ENCODE measurements at places on chromosomes 7 and 10.

DNA sequence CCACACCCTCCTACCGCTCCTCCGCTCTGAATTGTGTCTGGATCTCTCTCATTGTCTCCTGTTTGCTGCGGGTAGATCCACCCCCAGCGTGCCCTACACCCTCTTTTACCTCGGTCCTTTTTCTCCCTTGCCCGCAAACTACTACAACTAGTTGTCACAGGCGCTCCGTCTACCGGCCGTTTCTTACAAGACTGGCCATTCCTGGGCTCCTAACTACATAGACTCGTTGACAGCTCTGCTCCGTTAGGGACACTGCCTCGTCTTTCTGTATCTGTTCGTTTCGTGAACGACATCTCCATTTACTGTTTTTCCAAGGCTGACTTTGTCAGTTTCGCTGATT, 786 bp downstream of the TAF3 start:
- peak; percentile 42 for DNase-seq

- no peak for DNase-seq
These were observed 357.7 kb downstream of the PHF14 start for GRCh38 chr7:11331128-11332102.

GRCh38 chr7:7274782-7275181, 92.4 kb downstream of the C1GALT1 start:
- no peak for DNase-seq

DNA sequence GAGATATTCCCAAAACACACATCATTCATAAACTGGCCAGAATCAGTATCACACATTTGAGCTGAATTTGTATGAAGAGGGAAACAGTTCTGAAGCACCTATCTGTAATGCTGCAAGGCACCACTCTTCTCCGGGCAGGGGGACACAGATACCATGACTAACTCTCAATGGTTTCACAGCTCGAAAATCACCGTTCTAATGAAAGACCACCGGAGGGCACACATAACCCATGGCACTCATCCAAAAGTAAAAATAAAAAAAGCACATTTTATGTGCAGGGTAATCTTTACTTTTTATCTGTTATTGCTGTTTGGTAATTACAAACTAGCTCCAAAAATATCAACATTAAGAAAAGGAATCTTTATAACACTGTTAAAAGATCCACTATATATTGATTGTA, 137.5 kb downstream of the PARD3 start:
- no peak for DNase-seq

- peak; percentile 58 for DNase-seq
These were observed 62.2 kb downstream of the SAMD9 start for GRCh38 chr7:93055543-93056107.

- DNase-seq: peak; percentile 34
These were observed 3.9 kb upstream of the MACC1 start for GRCh38 chr7:20220921-20221547.

GRCh38 chr7:27423821-27424220, 181.2 kb downstream of the EVX1 start:
- no peak for DNase-seq

GRCh38 chr7:141360416-141360760, 190.8 kb upstream of the AGK start:
- DNase-seq: no peak

DNA sequence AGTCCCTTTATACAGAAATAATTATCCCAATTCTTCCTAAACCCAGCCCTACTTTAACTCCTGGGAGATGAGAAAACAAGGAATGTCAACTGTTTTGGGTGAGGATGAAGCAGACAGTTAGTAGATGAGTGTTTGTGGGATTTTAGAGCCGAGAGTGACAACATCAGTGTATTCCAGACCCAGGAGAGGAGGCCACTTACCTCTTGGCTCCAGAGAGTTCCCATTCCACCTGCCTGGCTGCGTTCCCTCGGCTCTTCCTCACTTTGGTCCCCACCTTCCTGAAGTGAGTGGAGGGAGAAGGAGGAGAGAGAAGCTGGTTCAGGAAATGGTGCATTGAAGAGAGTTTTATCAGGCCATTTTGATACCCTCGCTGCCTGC, 579 bp downstream of the KEL start:
- no peak for DNase-seq

DNA sequence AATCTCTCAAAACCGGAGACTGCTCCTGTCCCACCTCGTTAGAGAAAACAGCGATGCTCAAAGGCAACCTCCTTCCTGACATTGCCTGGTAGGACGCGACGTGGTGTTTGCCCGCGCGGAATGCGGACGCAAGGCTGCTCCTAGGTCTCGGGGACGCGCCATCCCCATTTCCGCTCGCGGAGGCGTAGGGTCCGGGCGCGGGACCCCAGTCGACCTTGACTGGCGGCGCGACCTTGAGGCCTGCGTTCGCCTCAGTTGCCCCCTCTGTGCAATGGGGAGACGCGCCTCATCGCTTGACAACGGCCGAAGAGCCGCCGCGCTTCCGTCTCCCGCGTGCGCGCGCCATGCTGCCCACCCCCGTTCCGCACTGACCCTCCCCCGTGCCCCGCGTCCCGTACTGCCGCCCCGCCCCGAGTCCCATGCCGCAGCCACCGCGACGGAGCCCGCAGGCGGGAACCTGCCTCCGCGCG, 412 bp upstream of the PPIA start:
- no peak for DNase-seq

- no peak for DNase-seq
These were observed 3.6 kb upstream of the IFIT1 start for GRCh38 chr10:89388806-89389205.

DNA sequence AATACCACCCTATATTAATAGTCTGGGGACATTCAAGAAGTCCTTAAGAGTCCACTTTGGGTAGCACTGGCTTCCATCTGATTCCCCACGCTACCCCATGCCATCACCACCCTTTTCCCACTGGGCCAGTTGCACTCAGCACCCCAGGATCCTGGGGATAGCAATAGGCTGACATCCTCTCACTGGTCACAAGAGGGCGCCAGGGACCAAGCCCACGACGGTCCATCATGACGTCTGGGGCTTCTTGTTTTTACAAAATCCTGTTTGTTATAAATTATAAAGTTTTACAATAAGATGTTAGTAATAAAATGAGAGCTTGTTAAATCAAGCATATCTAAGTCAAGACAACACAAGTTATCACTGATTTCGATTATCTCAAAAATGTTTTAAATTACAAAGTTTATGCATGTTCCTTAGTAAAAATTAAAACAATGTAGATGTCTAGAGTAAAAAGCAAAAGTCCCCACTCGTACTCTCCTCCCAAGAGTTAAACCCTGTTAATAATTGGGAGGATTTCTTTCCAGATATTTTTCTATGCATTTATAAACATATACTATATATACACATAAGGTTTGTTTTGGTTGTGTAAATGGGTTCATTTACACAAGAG, 15.4 kb downstream of the GPNMB start:
- peak; percentile 64 for DNase-seq

DNA sequence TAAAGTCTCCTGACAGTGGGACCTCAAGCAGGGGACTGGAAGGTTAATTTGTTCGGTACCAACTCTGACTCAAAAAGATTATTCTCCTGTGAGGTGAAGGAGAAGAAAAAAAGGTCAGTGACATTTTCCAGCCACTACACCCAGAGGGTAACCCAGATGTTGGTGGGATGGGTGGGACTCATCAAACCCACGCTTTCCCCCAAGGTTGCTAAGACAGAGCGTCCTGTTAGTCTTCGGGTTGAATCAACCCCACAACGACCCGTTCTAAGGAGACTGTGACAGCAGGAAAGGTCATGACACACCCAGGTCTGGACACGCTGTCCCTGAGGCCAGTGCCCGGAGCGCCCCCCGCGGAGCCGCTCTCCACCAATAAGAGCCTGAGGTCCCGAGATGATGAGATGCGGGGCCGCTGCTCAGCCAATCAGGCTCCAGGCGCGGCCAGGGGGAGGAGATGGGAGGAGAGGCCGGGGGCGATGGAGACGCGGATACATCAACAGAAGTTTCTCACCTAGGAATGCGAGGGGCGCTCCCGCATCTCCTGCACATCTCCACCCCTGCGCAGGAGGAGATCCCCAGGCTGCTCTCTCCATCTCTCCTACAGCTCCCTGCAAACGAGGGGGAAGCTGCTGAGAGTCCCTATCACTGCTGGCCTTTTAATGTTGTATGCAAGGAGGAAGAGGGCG, at the start of gene WNT16:
Gene WNT16, plus strand, starts transcription at position 493 of the 683 bp plus-strand sequence. CDS start 293 bp downstream, outside the sequence.
- peak; percentile 52 for DNase-seq

DNA sequence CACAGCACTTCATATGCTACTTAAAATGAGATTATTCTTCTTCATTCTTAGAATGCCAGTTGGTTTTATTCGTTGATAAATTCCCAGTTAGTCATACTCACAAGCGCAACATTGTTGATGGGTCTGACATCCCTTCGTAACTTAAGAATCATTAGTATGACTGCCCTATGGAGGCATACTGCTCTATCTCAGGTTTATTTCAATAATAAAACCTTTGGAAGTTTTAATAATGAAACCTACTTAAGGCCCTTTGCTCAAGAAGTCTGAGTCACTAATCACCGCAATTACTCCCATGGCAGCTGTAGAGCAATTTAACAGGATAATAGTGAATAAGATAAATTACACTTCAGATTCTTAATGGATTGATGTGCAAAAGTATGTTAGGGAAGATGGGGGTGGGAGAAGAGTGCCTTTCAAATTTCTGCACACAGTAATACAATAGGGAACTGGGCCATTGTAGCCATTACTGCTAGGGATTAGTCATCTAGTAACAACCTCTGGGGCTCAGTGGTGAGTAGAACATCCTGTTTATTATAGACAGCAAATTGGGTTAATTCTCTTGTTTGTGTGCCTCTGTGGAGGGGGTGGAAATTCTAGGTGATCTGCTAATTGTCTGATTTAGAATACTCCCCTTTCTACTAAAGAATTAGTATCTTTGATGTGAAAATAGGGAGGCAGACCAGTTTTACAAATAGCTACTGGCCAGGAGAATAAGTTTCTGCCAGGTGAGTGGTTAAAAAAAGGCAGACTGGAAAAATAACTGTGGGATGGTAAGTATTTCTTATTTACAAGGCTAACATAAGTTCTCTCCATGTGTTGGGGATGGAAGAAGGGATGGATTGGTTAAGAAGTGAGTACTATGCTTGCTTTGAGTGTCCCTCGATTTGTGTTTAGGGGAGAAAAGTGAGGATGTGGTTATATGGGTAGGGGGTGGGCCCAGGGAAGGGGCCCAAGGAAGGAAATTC, 74.5 kb upstream of the VKORC1L1 start:
- DNase-seq: no peak

DNA sequence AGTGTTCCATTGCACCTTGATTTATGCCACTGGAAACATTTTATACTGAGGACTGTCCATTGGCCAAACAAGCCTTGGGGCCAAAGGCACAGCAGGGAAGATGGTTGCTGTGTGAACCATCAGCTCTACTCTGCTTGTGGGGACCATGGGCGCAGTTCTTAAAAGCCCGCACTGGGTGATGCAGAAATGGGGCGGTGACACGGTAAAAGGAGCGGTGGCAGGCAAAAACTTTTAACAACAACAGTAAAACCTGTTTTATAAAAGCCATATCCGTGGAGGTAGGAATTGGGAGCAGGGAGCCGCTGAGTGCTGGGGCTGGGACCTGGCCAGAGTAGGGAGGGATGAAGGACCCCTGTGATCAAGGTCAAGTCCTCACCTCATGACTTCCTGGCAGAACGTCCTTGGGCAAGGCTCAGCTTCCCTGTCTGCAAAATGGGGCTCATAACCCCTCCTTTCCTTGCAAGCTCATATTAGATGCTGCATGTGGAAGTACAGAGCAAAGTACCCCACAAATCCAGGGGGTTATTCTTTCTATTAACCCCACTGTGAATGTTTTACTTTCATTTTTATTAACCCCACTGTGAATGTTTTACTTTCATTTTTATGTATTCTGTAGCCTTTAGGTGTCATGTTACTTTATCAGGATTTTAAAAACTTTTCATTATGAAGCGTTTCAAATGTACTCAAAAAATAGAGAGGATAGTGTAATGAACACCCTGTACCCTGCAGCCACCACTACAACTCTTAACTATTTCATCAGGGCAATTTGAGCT, 78.3 kb downstream of the GRK5 start:
- no peak for DNase-seq

DNA sequence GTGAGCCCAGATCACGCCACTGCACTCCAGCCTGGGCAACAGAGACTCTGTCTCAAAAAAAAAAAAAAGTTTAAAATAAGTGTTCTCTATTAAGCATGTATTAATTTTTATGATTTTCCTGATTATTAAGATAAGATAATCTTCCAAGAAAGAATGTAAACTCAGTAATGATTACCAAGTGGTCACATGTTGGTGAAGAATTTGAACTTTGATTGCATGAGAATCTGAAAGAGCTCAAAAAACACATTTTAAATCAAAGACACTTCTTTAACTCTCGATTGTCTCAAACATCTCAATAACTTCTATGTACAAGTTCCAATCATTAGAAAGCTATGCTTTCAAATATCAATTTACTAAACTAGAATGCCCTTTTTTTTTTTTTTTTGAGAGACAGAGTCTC, 33.8 kb downstream of the SNX8 start:
- DNase-seq: no peak

DNA sequence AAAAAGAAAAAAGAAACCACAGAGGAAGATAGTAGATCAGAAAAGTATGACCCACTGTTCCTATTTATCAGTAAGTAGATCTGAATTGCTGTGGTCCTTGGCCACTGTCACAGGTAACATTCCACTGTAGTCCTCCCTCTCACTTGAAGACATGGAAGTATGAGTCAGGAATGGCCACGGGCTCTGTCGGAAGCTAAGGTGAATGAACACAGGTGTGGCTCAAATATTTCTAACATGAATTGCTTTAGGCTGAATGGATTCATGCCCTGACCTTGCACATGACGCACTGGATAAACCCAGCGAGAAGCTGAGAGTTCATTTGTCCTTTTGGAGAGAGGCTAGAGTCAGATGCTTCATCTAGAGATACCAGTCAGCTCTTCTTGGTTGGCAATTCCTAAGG, 224.5 kb upstream of the SP8 start:
- DNase-seq: no peak

DNA sequence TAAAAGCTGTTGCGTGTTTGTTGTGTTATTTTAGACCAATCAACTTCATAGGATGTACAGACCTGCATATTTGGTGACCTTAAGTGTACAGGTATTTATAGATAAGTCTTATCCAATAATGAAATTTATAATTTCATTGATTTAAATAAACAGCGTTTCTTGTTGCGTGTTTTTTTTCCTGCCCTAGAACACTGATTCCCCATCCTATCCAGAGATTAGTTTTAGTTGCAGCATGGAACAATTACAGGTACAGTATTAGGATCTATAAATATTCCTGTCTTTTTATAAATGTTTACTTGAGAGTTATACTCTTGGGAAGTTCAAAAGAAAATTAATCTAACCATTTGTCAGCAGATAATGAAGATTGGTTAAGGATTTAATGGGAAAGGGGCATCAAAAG, 2.1 kb upstream of the BMI1 start:
- DNase-seq: no peak

GRCh38 chr7:26284477-26284876, 7.2 kb upstream of the SNX10 start:
- DNase-seq: no peak

- no peak for DNase-seq
These were observed 30.7 kb downstream of the CNNM2 start for GRCh38 chr10:102948786-102949185.
